ENCODE measurements at places on chromosomes 11 and 22.

- DNase-seq, result no peak
Observed at GRCh38 chr11:46315783-46316563, 31.3 kb upstream of the DGKZ start.

- no peak for DNase-seq
Observed at GRCh38 chr11:131880976-131881375, 510.6 kb downstream of the NTM start.

- DNase-seq, result no peak
Observed at GRCh38 chr11:1691026-1691877, 5.7 kb upstream of the KRTAP5-6 start.

DNA sequence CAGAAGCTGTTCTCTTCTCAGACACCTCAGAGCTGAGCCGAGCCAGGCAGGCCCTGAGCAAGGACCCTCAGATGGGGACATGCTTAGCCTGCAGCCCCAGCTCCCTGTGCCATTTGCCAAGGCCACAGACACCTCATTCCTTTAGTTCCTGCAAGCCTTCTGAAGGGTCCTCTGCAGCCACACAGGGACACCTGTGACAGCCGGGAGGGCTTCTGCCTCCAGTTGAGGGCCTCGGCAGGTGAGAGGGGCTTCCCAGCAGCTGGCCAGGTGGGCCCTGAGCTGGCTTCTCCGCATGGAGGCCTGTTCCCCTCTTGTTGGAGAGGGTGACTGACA lies 18.2 kb downstream of the INCENP start:
- no peak for DNase-seq

DNA sequence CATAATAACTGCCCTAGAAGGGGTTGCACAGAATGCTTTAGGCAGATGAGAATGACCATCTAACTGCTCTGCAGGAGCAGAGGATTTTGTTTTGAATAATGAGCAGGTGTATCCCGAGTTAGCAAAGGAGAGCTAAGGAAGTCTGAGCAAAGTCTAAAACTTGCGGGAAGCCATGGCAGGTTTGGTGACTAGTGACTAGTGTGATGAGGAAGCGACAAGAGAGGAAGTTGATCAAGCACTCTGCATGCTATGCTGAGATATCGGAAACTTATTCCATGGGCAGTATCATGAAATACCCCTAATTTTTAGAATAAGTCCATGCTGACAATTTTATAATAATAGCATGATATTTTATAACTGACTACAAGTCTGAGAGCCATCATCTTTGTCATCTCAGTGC lies 12.9 kb downstream of the OLFML1 start:
- no peak for DNase-seq

GRCh38 chr11:3782963-3783362 lies 14.4 kb downstream of the NUP98 start:
- DNase-seq, result no peak

DNA sequence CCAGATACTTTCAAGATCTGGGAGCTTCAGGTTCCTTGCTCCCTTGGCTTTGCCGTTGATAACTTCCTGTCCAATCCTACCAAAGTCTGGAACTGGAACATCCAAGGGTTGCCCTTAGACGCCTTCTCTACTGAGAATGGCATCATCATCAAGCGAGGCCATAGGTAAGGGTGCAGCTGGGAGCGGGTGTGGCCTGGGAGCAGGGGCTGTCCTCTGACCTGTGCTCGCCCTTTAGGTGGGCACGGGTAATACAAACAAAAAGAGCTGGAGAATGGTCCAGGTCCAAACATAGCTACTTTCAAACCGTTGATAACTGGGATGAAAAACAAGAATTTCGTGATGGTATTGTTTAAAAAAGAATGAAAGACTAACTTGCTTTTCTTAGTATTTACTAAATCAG lies 25.0 kb downstream of the CASP12 start:
- no peak for DNase-seq

- no peak for DNase-seq
Observed at GRCh38 chr11:74871037-74871436, 77.9 kb downstream of the XRRA1 start.

GRCh38 chr11:5449432-5449831 lies 309 bp downstream of the OR51I2 start:
- no peak for DNase-seq

DNA sequence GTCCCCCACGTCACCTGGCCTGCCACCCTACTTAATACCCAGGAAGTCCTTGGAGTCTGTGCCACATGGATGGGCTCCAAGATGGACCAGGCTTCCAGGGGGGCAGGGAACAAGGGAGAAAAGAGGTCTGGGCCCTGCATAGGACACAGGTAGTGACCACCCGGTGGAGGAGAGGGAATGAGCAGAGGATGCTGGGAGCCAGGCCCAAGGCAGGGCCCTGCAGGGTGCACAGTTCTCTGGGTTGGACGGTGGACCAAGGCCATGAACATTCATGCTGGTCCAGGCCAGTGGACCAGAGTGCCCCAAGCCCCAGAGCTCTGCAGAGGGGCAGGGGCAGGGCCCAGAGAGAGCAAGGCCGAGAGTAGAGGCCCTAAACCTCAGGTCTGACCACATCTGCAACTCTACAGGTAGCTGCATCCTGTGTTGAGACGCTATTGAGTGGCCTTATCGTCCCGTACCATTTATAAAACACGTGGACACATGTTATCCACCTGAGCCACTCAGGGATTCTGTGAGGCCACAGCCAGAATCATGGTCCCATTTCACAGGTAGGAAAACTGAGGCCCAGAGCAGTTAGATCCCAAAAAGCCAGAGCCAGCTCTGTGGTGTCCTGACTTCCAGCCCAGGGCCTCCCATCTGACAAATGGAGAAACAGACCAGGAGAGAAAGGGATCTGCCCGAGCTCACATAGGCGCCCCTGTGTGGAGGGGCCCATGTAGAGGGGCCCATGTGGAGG lies 46.4 kb downstream of the IGLL5 start:
- no peak for DNase-seq
